ENCODE measurements at places on chromosomes 7 and 10.
A peak's percentile ranks its signal among the peaks of the same experiment; 100 is the strongest.

DNA sequence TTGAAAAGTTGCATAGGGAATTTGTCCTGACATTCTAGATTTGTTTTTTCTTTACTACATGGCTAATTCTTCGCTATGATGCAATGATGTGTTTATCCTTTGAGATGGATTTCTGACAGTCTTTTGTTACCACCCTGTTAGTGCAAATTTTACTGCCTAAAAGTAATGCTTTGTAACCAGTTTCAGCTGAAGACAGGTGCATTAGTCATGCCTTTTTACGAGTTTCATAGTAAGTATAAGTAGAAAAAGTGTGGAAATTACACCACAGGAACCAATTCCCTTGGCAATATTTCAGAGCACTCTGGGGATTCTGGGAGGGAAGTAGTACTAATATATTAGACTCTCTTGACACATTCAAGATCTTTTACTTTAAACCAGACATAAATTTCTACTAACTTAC, 257.8 kb upstream of the DKK1 start:
- no peak for DNase-seq

GRCh38 chr10:14665865-14666857, 108.5 kb downstream of the FAM107B start:
- DNase-seq: no peak

DNA sequence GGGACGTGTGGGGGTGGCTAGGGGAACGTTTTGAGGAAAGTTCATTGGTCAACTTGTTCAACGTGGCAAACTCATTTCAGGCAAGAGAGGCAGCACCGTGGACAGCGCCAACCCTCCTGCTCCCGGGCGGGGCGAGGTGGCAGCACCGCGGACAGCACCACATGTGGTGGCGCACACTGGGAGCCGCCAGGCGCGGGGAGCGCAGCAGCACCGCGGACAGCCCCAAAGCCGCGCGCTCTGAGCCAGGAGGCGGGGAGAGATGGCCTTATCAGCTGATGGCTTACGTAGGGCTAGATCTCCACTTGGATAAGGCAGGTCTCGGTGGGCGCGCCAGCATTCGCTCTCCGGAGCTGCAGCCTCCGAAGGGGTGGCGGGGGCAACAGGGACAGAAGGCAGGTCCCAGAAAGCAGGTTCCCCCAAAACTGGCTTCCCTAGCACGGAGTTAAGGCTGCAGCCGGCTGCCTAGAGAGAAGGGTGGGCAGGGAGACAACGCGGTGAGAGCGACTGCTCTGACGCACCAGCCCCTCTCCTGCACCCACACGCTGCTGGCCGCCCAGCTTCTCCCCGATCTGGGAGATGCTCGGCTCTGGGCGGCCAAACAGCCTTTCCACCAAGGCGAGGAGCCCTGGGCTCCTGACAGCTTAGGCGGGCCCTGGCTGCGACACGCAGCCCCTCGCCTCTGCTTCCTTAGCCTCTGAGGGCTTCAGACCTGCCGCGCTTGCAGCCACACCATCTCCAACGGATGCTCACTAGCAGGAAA, at the start of gene HTR5A:
Gene HTR5A, plus strand, starts transcription at position 333 of the 760 bp plus-strand sequence. CDS start 576 bp downstream, outside the sequence.
- DNase-seq: peak; percentile 84

DNA sequence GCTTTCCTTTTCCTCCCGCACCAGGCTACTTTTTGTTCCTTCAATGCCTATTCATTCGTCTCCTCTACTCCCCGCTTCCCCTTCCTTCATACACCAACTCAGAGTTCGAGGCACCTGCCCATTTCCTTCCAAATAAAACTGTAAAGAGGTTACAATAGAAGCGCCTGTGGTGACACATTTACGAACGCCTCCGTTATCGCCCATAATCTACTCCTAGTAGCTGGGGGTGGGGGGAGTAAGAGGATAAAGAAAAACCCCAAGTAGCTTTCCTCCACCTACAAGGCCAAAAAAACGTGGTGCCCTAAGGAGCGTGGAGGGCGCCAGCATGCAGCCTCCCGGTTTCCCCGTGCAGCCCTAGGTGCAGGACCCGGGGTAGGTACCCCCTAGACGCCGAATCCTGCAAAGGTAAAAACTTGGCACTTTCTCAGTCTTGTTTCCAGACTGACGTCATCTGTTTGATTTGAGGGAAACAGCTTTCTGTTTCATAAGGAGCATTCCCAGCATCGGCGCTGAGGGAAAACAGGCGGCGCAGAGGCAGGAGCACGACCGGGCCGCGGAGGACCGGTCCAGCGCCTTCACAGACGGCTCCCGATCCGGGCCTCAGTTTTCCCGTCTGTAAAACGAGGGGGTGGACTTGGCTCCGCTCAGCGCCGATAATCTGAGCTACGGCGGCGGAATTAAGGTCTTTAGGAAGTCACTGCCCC, 922 bp downstream of the PPA1 start:
- DNase-seq: peak; percentile 23

DNA sequence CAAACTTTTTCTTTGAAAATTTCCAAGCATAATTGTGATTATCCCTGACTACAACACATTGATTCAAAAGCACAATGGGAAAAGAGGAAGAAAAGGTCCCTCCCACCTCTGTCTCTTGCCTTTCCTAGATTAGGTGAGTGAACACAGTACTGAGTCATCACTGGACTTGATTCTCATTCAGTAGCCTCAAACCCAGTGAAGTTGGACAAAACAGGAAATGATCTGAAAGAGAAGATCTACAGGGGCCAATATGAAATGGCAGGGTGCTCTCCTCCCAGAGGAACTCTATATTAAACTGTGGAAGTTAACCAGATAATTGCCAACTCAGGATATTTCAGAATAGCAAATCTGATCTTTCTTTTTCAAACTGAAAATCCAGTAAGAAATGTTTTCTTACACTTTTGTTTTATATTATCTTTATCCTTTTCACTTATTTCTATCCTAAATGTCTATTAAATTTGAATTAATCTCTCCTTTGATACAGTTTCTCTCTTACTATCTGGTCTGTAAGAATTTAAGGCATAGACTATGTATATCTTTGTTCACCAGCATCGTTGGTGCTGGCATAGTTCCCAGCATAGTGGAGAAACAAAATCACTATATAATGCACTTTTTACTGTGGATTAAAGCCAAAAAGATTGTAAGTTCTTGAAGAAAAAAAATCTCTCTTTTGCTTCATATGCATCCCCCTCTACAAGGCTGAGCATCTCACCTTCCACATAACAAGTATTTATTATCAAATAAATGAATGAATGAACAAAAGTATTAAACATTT, 41.4 kb upstream of the IKZF1 start:
- DNase-seq: no peak

DNA sequence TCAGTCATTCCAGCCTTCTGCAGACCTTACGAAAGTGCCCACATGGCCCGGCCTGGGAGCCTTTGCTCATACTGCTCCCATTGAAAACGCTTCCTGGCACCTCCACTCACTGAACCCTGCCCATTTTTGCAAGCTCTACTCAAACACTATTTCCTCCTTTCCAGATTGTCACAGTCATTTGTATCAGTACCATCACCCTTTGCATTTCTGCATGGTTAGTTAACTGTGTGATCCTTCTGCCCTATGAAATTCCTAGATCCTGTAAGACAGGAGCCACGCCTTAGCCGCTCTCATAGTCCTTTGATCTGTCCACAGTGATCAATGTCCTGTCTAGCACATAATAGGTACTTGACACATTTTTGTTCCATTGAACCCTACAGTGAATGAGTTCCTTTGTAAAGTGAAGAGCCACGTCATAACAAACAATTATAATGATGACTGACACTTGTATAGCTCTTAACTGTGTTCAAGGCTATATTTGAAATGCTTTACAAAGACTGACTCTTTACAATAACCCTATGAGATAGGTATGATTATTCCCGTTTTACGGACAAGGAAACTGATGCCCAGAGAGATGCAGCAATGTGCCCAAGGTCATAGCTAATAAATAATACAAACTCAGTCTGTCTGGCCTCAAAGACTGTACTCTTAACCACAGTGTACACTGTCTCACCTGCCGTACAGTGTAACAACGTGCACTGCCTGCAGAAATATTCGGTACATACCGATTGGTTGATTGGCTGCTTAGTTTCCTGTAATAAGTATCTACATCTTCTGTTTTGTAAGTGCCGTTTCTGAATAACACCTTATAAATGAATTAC, 16.6 kb upstream of the ITIH2 start:
- no peak for DNase-seq

DNA sequence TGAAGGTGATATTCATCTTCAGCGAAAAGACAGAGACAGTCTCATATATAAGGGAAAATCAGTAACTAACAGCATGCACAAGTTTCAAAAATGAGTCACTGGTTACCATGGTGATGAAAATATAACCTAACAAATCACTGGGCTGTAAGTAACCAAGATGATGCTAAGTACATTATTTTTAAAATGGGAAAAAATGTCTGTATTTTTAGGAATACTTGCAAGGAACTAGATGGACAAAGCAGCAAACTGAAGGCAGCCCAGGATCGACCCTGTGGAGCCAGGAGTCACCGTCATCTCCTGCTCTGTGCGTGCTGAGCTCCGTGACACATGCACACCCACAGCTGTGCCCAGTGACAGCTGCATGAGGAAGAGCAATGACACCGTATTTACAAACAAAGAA, 137.3 kb downstream of the ELMO1 start:
- DNase-seq: peak; percentile 18

DNA sequence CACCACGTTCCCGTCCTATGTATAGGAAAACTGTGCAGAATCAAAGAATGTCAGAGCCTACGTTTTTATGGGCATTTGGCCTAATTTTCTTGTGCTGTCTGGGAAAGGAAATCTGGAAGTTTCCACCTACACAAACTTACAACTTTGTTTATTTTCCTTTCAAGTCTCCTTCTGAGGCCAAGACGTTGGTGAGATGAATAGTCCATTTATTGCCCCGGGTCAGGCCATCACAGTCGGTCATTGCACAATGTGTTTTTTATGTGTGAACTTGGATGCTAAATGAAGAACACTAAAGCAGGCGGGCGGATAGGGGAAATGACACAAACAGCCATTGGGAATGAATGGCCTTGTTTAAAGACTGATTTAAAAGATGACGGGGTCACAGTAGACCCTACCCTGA, 38.6 kb downstream of the TRIL start:
- DNase-seq: no peak

DNA sequence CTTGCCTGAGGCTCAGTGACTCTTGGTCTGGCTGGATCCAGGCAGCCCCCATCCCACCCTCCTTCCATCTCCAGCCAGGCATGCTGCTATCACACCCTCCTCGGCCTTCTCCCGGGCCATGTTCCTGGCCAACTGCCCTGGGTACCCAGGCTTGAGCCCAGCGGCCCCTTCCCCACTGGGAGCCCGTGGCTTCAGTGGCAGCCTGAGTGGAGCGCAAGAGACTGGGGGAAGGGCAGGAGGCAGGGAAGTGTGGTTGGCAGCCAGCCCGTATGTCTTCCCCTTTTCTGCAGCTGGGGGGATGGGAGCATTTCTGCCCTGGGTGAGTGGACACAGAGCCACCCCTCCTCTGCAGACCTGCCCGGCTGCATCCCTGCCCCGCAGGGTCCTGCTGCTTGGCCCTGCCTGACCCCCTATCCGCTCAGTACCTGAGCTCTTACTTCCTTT, 148.5 kb downstream of the ARHGAP22 start:
- DNase-seq: no peak

- no peak for DNase-seq
Observed at GRCh38 chr7:1290679-1291356, 58.1 kb downstream of the UNCX start.

DNA sequence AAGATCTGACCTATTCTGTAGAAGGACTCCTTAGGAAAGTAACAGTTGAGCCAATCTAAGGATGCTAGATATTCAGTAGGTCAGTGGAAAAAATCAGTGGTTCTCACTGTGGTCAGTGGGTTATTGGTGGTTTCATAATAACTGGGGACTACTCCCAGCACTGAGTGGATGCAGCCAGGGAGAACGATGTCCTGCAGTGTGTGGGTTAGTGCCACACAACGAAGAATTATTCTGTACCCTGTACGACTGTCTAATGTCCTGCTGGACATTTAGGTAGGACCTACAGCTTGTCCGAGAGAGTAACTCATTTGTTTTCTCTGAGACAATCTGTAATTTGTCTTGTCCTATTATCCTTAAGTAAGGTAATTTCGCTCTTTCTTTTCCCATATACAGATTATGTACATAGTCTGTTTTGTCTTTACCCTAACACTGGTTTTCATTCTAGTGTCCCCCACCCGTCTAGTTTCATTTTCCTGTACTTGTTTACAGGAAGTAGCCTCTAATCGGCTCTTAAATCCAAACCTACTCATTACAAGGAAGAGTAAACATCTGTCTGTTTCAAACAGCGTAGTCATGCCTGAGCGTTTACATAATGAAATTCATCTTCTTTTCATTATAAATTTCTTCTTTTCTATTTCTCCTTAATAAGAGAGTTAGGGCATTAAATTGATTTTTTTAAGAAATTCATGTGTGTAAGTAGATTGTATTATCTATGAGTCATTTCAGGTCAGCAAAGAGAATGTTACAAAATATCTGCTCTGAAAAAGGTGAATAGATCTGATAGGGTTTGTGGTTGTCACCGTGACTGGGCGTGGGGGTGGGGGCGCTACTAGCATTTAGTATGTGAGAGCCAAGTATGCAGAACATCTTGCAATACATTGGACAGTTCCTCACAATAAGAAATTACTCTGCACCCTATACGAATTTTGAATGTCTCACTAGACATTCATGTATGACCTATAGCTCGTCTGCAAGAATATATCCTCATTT, 8.3 kb upstream of the ZC3HAV1L start:
- DNase-seq: peak; percentile 62

DNA sequence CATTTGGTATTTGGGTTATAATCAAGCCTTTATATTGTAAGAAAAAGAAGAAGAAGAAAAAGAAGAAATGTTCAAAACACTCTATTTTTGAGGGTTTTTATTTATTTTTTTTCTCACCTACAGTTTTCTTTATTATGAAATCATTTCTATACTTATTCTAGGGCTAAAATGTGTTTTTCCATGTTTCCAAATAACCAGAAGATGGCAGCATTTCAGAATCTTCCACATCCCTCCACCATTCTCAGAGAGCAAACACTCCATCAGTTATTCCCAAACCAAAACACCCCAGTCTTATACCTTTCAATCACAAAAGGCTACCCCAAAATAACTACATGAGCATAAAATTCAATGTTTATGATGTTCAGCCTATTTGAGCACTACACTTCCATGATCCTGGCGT, 38.7 kb upstream of the PPP1R17 start:
- DNase-seq: no peak

DNA sequence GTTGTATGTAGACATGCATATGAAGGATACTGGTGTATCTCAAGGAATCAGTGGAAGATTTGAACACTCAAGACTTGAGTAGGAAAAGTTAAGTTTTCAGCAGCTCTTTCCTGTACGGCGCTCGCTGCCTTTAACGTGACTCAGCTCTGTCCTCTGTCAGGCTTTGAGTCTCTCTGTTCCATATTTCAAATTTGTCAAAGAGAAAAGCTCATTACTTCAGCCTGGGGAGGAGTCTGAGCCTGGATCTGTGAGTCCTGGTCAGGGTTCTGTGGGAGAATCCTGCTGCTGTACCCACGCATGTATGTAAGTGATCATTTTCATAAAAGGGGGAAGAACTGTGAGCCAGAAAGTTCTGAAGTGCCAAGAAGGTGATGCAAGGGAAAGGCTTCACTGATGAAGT, 13.8 kb upstream of the MPP7 start:
- DNase-seq: no peak

DNA sequence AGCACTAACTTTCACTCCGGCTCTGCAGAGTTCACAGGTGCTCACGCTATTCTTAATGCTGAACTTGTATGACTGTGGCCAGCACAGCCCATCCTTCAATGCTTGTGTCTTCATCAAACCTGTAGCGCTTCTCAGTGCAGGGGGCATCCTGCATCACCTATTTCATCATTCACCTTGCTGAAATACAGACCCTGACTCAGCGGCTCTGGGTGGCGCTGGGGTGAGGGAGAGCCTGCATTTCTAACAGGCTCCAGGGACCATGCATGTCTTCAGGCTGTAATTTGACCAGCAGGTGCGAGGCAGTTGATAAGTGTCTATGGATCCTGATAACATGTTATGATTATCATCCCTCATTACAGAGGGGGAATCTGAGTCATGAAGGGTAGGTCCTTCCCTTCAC, 89.3 kb downstream of the VOPP1 start:
- DNase-seq: no peak

Data from activated T-cell treated with anti-CD3 and anti-CD28 coated beads for 48 hours (primary cell).